Amygdala (tissue), 56 donors: ENCODE measurements at places on chromosomes 7 and 10.

- DNase-seq: no peak
Observed at GRCh38 chr7:6169805-6170520, 102.5 kb downstream of the CYTH3 start.

DNA sequence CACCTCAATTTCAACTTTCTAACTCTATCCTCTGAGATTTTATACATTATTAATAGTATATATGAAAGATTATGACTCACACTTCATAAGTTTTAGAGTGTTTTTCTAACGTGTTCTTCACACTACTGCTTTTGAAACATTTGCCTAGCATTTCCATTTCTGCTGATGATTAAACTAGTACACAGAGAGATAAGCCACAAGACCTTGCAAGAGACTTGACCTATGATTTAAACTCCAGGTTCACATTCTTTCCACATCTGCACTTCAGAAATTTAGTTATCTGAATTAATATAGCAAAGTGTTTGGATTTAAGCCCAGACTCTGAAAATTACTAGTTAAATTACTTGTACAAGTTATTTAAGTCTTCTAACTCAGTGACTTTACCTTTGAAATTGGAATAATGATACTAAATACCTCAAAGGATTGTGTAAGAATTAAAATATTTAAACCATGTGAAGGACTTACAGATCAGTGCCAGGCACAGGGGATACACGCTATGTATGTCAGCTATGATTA lies 66.6 kb downstream of the PCLO start:
- no peak for DNase-seq

DNA sequence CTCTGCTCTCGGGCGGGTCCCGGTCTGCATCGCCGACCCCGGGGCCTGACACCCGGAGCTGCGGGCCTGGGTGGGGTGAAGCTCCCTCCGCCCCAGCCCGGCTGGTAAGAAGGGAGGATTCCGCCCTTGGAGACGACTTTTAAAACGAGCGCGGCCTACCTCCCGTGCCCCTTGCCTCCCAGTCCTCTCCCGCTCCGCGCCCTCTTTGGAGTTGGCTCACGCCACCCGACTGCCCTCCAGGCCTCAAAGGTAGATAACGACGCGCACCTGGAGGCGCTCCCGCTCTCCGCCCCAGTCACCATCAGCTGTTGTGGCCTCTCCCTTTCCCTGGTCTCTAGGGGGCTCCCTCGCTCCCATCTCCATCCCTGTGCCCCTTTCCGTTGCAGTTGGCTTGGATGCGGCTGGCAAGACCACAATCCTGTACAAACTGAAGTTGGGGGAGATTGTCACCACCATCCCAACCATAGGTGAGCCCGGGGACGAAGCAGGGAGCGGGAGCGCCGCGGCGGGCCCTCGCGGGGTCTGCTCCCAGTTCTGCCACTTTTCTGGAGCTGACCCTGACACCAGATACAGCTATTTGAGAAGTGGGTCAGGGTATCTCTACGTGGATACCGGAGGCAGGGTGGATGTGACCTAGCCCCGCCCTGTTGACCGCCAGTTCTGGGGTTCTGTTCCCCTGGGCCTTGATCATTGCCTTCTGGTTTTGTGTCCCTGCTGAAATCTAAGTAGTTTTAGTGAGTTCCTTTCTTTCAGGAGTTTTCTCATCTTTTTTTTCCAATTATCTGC lies 679 bp downstream of the ARF5 start:
- peak; percentile 28 for DNase-seq

DNA sequence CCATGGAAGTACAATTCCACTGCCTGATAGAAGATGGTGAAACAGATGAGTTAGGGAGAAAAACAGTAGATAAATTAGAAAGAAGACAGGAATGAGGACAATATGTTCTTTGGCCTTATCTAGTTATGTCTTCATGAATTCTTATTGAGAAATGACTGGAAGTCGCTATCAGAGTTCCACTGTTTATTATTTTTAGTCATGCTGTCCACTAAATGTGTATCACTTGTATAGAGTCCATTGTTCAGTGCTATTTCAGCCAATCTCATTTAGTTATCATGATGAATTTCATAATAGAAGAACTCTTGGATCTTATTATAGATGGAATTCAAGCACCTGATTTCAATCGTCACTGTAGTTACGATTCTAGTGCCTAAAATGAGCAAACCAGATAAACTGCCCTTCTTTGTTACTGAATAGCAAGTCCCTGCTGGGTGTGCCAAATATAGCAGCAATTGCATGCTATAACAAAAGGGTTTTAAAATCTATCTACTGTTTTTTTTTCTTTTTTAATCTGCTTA lies 177.7 kb upstream of the COL1A2 start:
- no peak for DNase-seq

DNA sequence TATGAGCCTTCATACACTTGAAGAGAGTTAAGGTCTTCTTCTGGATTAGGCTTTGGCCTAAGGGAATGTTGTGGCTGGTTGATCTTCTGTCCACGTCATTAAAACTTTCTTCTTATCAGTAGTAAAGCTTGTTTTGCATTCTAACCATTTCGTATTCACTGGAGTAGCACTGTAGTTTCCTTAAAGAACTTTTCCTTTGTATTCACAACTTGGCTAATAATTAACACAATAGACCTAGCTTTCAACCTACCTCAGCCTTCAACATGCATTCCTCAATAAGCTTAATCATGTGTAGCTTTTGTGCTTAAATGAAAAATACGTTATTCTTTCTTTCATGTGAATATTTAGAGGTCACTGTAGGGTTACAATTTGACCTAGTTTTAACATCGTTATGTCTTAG lies 42.8 kb downstream of the AKR1C8 start:
- no peak for DNase-seq
